Right atrium auricular region (tissue), 2 donors: ENCODE measurements at places on chromosomes 5 and 9. TPM values are rescaled to one million over a fixed set of nuclear protein-coding genes. Genes with fewer than 3 reads are reported as not detected.

The MCC gene
- 31.7 TPM for total RNA-seq

The ADGRD2 gene
- not detected for total RNA-seq

The ADAMTS19 gene
- total RNA-seq, result 0.44 TPM

The TBC1D9B gene
- 57.7 TPM for total RNA-seq

The CYLC2 gene
- total RNA-seq, result not detected

The C5orf58 gene
- not detected for total RNA-seq
